ENCODE measurements at places on chromosomes 3 and 15.

DNA sequence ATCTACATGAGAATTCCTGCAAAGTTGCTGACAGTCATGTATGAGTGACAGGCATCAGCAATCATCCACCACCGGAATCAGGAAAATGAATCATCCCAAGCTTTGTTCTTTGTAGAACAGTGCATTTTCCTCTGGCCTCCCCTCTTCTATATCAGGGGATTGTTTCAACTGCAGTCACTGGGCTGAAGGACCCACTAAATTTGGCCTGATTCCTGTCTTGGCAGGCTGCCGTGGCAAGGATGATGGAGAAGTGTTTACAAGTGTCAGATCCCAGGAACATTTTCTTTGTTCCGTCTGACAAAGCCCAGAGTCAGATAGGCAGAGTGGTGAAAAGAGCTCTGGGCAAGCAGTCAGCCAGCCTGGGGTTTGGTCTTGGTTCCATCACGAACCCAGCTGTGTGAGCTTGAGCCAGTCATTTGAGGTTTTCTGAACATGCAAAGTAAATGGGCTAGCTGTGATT lies 175.1 kb upstream of the TSC22D2 start:
- DNase-seq: no peak

DNA sequence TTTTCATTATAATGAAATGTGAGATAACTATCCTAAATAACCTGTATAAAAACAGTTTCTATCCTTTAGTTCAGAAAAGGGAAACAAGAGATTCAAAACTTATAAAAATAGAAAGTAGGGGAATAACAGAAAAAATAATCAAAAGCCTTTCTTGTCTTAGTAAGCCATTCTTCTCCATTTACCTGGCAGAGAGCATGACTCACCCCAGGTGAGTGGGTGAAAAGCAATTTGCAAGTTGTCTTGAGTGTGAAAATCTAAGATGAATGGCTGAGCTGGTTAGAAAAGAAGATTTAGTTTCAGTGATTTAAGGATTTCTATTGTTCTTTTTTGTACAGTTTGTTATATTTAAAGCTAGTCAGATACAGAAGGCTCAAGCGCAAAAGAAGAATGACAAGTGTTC lies 702.0 kb downstream of the GRM7 start:
- DNase-seq: no peak

DNA sequence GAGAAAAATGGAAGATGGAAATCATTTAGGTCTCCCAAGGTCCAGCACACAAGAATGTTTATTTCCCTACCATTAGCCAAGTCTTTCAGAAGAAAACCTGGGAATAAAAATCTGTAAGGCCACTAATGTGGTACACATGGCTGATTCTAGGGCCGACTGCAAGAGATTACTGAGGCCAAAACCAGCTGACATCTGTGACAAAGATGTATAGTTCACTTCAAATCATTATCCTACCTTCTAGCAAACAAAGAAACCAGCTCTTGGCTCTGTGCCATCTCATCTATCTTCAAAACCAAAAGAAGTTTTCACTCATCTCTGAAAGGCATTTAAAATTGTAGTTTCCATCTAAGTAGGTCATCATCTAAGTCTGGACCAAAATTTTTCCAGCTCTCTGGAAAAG lies 43.9 kb downstream of the ERC2 start:
- DNase-seq: no peak

DNA sequence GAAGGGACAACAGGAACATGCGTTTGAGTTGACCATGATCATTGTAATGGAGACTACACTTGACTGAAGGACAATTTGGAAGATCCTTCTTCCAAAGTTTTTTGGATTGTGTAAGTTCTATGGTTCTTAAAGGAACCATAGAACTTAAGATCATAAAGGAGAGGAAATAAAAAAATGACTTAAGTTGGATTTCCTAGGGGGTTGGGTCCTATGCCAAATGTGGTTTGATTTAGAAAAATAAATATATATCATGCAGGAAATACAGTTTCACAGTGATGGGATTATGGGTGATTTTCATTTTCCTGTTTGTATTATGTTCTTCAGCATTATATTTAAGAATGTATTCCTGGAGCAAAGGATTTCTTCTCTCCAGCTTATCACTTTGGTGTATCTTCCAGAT lies 305.5 kb upstream of the DPH6 start:
- DNase-seq: no peak

GRCh38 chr3:89964347-89964746 lies 856.9 kb downstream of the EPHA3 start:
- DNase-seq: no peak

GRCh38 chr15:90165157-90165556 lies 36.0 kb upstream of the SEMA4B start:
- no peak for DNase-seq

DNA sequence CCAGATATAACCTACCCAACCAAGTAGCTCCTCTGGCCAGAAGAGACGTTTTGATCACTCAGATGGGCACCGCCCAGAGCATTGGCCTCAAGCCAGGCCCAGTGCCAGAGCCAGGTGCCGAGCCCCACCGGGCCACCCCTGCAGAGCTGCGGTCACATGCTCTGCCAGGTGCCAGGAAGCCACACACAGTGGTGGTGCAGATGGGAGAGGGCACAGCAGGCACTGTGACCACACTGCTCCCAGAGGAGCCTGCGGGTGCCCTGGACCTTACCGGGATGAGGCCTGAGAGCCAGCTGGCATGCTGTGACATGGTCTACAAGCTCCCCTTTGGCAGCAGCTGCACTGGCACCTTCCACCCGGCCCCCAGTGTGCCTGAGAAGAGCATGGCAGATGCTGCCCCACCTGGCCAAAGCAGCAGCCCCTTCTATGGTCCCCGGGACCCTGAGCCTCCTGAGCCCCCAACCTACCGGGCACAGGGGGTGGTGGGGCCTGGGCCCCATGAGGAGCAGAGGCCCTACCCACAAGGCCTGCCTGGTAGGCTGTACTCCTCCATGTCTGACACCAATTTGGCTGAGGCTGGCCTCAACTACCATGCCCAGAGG lies 19.1 kb upstream of the APEH start:
- DNase-seq: no peak

DNA sequence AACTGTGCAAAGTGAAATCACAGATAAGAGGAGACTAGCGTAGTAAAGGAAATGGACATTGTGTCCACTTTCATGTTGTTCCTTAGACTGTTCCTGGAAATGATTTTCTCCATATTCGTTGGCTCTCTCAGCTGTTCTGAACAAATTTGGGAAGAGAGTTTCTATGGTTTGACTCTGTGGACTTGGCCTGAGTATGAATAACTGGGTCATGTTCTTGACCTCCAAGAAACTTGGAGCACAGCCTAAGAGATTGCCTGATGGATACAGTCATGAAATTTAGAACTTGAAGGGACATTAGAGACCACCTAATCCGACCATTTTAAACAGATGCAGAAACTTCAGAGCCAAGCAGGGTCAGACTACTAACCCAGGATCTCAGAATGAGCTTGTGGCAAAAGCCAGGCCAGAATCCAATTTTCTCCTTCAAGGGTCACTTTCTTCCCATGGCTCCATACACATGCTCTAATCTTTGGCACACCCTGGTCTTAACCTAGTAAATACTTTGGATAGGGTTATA lies 430.4 kb downstream of the RBMS3 start:
- DNase-seq: no peak

DNA sequence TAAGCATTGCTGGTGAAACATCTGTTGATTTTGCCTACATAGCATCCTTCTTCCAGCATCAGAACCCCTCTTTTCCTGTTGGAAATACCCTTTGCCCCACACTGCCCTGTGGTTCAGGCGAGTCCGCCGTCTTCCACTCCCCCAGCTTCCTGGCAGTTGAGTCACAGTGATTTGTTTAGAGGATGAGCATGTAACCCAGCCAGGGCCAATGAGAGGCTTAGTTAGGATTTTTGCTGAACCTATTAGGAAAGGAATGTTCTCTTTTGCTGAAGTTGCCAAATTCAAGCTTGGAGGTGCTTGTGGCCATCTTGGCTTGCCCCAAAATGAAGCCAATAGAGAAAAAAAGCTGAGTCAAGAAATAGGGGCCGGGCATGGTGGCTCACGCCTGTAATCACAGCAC lies 19.0 kb upstream of the MEX3B start:
- DNase-seq: no peak

GRCh38 chr3:64223791-64224745 lies 1.2 kb downstream of the PRICKLE2 start:
- DNase-seq: no peak

DNA sequence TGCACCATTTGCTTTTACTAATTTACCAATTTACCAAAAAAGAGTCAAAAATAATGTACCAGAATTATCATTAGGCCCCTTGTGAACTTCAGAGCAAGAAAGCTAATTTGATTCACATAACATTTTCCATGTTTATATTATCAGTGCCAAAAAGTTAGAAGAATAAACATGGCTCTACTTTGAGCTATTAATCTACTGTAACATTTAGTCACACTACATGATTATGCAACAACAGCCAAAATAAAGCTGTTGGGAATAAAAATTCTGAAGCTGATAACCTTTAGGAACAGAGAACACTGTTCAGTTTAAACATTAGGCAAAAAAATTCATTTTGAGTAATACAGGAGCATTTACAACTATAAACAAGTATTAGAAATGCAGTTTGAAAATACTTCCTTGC lies 63.6 kb downstream of the PROS1 start:
- DNase-seq: no peak

DNA sequence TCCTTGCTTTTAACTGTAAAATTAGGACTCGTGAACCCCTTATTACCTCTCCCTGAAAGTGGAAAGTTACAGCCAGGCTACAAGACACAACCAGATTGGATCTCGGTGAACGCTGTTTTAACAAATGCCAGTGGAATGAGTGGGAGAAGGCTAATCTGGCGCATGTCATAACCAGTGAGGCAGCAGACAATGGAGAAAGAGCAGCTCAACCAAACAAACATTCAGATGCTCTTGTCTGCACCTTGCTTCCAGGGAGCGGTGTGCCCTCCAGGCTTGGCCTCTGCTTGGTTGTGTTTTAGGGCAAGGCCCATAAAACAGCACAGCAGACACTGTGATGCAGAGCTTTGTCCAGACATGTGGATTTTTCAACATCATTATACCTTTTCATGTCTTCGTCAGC lies 45.9 kb upstream of the ATP1B3 start:
- DNase-seq: no peak

DNA sequence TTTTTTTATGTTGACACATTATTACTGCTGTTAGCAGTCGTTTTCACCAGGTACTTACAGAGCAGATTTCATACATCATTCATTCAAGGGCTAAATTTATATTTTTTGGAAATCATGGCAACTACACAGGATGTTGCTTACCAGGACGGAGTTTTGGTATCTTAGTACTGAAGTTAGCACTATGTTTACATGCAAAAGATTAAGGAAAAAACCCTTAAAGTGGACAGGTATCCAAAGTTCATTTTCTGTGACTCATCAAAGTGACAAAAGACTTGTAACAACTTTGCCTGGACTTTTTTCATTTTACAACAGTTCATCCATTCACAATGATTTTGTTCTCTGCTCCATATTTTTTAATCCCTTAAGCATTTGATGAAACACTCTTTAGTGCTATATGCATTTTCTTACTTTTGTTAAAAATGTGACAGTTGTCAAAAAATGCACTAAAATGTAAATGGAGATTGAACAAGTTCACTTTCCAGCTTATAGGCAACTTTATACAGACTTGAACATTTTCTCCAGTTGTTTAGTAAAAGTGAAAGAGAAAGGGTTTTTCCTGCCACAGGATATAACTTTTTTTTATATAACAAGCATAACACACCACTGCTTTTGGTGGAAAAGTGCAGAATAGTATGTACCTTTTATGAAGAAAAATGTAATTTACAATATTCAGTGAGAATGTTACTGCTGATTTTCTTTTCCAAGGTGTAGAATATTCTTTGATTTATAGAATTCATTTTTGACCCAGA lies 104.1 kb downstream of the STT3B start:
- no peak for DNase-seq
